GM12878 (cell line): ENCODE measurements at places on chromosomes 3 and 15. TPM values are rescaled to one million over a fixed set of nuclear protein-coding genes. Genes with fewer than 3 reads are reported as not detected.

The TM4SF4 gene
- total RNA-seq, result 1.3 and 1.7 TPM in 2 replicates

GRCh38 chr3:100173961-100174360 lies 59.7 kb upstream of the FILIP1L start:
- no peak for DNase-seq

The EOMES gene
- 5.5 and 6.1 TPM in 2 replicates for total RNA-seq

The CFAP20DC gene
- 1.8 and 2.0 TPM in 2 replicates for total RNA-seq

The UROC1 gene
- not detected in 2 replicates for total RNA-seq

The LRRC28 gene
- total RNA-seq, result 24.8 and 27.7 TPM in 2 replicates

The CIB2 gene
- 6.9 and 7.2 TPM in 2 replicates for total RNA-seq

DNA sequence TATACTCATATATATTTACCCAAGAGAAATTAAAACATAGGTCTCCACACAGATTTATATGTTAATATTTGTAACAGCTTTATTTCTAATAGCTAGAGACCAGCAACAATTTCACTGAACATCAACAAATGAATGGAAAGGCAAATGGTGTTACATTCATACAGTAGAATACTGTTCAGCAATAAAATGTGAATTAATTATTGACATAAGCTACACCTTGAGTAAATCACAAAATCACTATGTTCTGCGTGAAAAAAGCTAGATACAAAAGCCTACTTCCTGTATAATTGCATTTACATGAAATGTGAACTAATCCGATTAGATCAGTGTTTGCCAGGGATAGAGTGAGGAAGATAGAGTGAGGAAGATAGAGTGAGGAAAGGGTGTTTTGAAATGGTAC lies 945.7 kb downstream of the SQOR start:
- no peak for DNase-seq

- no peak for DNase-seq
Observed at GRCh38 chr3:171099911-171100310, 73.4 kb upstream of the SLC2A2 start.

The OR5H15 gene
- total RNA-seq, result not detected in 2 replicates

DNA sequence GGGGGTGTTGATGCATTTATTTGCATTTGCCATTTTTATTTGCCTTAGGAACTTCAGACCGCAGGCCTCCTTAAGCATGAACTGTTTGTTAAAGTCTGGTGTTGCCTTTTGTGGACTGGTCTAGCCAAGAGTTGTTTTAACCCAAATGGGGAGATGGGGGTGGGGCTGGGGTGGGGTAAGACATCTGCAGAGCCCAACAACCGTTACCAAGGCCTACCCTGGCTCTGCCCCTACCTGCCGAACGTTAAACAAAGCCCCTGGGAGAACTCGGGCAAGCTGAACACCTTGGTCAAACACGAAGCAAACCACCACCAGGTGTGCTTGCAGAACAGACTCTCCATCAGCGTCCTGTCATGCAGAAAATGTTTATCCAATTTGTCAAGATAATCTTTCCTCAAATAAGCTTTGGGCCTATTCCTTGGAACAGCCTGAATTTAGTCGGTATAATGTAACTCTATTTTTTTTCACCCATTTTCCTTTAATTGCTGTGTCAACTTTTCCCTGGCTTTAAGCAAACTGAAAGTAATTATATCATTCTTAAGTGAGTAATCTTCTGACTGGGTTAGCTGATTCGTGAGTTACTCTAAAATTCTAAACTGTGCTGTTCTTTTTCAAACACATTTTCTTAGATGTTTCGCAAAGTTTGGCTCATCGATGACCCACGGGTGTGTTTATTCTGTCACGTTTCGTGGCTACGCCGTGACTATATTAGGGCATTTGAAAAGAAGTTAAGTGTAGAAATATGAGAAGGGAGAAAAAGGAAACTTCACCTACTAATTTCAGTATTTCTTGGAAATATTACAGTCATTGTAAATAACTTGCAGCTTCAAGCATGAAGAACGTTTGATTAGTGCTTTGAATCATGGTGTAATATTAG lies 127.6 kb downstream of the SOX2 start:
- no peak for DNase-seq

DNA sequence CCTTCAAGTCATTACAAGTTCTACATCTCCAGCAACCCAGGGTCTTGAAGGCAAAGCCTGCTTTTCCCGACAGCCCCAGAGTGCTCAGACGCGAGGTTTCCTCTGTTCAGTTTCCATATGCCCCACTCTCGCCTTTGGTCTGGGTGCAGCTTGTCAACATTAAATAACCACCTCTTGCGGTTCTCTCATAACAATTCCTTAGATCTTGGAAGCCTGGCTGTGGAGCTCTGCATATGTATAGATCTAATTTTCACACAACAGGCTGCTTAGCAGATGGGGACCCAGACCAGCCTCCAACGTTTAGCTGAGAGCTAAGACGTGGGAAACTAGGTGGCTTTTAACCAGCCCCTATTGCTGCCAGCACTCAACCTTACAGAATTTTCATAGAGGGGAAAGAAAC lies 295.5 kb downstream of the RPLP1 start:
- no peak for DNase-seq

GRCh38 chr3:10408680-10409079 lies 87.8 kb upstream of the SEC13 start:
- DNase-seq, result no peak

GRCh38 chr3:171327441-171328174 lies 132.6 kb downstream of the TNIK start:
- no peak for DNase-seq

- no peak for DNase-seq
Observed at GRCh38 chr3:195188426-195188927, 82.5 kb downstream of the XXYLT1 start.
